NCI-H460 (cell line): ENCODE measurements at places on chromosomes 4 and X. TPM values are rescaled to one million over a fixed set of nuclear protein-coding genes. Genes with fewer than 3 reads are reported as not detected.

Gene EVC2
- not detected in 2 replicates for total RNA-seq

Gene NPY5R
- total RNA-seq: not detected in 2 replicates

Gene EMCN
- total RNA-seq: not detected in 2 replicates

Gene DUSP9
- total RNA-seq: 1.8 and 2.2 TPM in 2 replicates

Gene MAGEE2
- total RNA-seq: not detected in 2 replicates
